ENCODE measurements at places on chromosomes 11 and 22.

DNA sequence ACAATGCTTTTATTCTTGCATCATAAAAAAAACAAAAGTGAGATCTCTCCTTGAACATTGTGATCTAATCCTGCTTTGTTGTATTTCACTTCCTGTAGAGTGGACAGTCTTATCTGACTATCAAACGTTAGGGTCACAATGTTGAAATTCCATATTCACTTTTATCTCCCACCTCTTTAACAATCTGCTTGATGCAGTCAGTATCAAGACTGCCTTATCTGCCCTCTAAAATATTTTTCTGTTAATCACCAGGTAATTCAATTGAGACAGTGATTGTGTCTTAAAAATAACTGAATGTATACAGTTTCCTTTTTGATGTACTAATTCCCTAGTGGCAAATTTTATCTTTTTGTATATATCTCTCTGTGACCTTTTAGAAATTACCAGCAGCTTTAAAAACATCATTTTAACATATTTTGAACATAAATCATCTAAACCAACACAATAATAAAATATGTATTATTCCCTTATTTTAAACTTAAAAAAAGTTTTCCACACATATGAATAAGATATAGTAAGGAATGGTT lies 143.1 kb upstream of the MPPED2 start:
- no peak for DNase-seq

DNA sequence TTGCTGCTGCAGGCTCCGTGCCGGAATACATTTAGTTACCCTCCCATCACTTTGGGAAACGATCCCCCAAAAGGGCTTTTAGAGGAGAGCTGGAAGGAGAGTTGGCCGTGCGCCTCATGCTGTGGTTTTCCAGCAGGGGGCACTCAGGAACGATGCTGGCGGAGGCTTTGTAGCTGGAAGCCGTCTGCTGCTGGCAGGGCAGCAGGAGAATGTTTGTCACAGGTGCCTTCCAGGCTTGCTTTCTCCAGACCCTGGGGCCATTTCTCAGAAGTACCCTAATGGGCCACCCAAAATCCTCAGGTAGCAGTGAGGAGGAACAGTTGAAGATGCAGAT lies 30.0 kb upstream of the CABP7 start:
- DNase-seq, result peak; percentile 70

GRCh38 chr22:23248583-23248982 lies 68.3 kb downstream of the BCR start:
- DNase-seq, result no peak

GRCh38 chr11:124751391-124751740 lies 689 bp downstream of the VSIG2 start:
- no peak for DNase-seq

- DNase-seq, result no peak
These were observed 11.9 kb downstream of the KIRREL3 start for GRCh38 chr11:126988655-126989054.

DNA sequence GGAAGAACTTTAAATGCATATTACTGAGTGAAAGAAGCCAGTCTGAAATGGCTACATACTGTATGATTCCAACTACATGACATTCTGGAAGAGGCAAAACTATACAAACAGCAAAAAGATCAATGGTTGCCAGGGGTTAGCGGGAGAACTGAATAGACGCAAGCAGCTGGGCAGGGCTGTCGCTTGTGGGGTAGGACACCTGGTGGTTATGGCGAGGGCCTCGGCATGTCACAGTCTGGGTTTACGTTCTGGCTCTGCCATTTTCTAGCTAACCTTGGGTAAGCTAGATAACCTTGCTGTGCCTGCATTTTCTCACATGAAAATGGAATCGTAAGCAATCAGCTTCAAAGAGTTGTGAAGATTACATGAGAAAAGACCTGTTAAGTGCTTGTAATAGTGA lies 55.2 kb upstream of the SYT13 start:
- DNase-seq, result no peak

DNA sequence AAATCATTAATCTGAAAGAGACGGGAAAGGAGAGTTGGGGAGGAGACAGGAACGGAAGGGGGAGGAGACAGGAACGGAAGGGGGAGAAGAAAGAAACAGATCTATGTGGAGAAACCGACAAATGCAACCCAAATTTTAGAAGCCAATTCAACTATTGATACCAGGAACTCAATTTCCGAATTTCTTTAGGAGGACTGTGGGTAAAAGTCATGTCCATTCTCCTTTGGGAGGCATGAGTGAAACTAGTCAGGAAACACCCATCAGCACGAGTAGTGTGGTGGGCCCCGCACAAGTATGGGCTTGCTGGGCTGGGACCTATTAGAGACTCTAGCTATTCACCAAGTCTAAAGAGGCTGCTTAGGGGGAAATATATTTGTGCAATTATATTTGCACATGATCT lies 18.1 kb downstream of the ANO3 start:
- no peak for DNase-seq

- DNase-seq, result no peak
These were observed 10.9 kb upstream of the NAALADL1 start for GRCh38 chr11:65069217-65069616.

DNA sequence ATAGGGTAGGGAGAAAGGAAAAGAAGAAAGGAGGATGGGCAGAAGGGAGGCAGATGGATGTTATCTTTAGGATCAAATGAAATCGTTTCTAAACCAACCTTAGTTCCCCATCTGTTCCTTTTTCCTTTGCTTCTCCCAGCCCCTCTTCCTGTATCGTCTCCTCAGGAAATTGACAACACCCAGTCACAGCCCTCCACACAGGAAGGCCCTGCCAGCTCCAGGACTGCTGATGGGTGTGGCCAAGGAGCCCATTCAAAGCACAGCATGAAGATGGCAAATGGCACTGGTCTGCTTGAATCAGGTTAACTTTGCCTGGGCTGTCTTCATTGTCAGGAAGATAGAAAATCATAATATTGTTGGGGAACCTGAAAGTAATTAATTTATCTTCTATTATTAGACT lies 164.8 kb downstream of the C11orf87 start:
- peak; percentile 17 for DNase-seq

- peak; percentile 63 for DNase-seq
These were observed 555.7 kb upstream of the CADM1 start for GRCh38 chr11:116059919-116060318.

- DNase-seq, result no peak
These were observed 418.7 kb upstream of the ANO5 start for GRCh38 chr11:21774212-21774611.

- DNase-seq, result no peak
These were observed 878.8 kb downstream of the NTM start for GRCh38 chr11:132249256-132249655.

DNA sequence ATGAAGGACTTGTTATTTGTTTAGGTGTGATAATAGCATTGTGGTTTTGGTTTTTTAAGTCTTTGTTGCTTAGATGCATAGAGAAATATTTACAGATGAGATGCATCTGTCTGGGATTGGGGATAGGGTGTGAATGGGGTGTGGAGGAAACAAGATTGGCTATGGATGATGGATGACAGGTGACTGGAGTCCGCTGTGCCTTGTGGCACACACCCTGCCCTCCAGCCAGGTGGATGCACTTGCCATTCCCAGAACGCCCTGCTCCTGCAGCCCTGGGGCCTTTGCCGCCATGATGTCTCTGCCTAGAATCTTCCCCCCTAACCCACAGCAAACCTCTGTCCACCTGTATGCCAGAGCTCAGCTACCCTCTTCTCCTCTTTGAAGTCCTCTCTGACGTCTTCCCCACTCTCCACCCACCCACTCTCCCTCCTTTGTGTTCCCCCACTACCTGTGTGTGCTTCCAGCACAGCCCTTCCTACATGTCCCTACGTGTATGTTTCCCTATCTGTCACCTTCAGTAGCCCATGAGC lies 54.7 kb downstream of the WNT11 start:
- DNase-seq, result no peak

GRCh38 chr22:38699784-38700183 lies 959 bp downstream of the JOSD1 start:
- DNase-seq, result no peak

DNA sequence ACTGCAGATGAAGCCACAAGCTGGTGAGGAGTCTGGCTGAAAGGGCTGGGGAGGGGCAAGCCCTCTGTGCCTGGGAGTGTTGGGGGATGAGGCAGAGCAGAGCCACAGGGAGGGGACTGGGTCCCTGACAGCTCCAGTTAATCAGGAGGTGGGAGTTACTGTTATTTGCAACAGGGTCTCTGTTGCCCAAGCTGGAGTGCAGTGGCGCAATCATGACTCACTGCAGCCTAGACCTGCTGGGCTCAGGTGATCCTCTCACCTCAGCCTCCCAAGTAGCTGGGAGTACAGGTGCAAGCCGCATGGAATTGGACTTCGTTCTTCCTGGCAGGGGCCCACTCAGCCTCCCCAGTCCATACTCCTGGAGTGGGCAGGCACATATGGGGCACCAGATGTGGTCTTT lies 7.7 kb downstream of the SCN2B start:
- DNase-seq, result no peak

DNA sequence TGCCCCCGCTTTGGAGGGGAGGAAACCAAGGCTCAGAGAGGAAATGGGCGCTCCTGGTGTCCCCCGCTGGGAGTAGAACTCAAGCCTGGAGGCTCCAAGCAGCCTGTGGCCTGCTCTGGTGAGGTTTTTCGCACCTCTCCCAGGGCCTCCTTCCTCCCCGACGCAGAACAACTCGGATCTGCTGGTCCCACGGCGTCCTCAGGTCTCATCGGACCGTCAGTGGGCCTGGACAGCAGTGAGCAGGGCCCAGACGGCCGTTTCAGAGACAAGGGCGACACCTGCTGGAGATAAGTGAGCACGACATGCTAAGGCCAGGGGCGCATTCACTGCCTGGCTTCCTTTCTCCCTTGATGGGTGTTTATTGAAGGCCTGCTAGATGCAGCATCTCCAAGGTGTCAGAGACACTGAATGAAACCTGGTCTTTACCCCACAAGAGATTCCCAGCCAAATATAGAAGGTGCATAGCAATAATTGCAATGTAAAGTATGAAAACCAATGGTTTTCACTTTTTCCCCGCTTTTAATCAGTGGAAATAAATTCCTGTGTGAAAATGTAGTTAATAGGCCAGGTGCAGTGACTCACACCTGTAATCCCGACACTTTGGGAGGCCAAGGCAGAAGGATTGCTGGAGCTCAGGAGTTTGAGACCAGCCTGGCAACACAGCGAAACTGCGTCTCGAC lies 26.9 kb upstream of the CD82 start:
- peak; percentile 79 for DNase-seq
